ENCODE measurements at places on chromosomes 12 and 14. TPM values are rescaled to one million over a fixed set of nuclear protein-coding genes. Genes with fewer than 3 reads are reported as not detected.

DNA sequence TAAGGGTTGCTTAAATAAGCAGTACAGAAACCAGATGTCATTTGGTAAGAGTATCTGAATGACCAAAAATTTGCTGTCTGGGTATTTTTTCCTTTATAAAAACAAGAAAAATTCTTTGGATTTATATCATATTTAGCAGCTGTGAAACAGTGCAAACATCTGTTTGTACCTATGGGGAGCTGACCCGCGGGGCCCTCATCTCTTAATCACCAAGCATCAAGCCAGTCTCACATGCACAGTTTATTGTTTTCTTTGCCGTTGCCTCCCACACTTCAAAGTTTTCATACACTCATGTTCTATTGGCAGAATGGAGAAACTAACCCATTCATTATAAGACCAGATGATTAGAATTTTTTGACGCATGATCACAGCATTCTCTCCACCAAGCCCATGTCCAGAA lies 142.2 kb downstream of the BMP4 start:
- no peak overlapping the region for H3K4me3 ChIP-seq
- no peak for DNase-seq
- no peaks in the 10 kb centered on the region for H3K36me3 ChIP-seq
- H3K4me1 ChIP-seq = no peaks in the 10 kb centered on the region
- no peaks in the 10 kb centered on the region for H3K27me3 ChIP-seq

DNA sequence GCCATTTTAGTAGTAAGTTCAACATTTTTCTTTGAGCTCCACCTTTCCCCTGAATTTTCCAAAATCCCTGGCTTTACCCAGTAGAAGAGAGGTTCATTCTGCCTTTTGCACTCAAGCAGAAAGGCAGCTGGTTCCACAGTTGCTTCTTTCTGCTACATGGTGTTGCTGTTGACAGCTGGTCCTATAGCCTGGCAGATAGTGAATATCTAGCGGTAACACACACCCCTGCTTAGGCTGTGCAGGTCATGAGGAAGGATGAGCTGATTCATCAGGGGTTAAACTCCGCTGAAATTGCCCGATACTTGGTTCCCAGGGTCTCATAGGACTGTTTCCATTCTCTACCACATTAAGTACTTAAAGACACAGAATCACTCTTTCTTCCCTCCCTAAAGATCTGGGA lies 62.4 kb downstream of the PUS7L start:
- H3K27ac ChIP-seq = no peak overlapping the region
- H3K36me3 ChIP-seq = no peaks in the 10 kb centered on the region
- no peaks in the 10 kb centered on the region for H3K27me3 ChIP-seq
- H3K4me3 ChIP-seq = no peak overlapping the region

DNA sequence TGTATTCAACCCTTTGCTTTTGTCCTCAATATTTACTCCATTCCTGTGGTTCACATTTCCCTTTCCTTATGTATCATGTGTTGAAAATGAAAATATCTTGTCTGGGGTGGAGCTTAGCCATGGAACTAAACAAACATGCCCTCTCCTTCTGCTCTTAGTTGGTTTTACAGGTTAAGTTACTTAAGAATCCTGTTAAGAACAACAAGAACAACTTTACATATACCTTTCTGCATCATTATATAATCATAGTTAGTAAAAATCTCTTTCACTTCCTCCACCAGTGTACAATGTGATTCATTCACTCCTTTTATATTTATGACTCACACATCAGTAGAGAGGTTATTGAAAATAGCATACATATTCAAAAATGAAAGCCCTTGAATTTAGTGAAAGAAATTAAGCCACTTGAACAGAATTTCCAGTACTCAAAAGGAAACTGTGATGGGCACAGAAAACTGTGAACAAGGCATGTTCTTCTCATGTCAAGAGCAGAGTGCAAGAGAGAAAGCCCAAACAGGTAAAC lies 307.7 kb downstream of the CCDC91 start:
- peaks cover 7% of the 10 kb centered on the region for H3K4me1 ChIP-seq
- H3K27ac ChIP-seq = no peak overlapping the region
- H3K36me3 ChIP-seq = no peaks in the 10 kb centered on the region
- H3K4me3 ChIP-seq = no peak overlapping the region

ACSM4 gene
- total RNA-seq = not detected

DNA sequence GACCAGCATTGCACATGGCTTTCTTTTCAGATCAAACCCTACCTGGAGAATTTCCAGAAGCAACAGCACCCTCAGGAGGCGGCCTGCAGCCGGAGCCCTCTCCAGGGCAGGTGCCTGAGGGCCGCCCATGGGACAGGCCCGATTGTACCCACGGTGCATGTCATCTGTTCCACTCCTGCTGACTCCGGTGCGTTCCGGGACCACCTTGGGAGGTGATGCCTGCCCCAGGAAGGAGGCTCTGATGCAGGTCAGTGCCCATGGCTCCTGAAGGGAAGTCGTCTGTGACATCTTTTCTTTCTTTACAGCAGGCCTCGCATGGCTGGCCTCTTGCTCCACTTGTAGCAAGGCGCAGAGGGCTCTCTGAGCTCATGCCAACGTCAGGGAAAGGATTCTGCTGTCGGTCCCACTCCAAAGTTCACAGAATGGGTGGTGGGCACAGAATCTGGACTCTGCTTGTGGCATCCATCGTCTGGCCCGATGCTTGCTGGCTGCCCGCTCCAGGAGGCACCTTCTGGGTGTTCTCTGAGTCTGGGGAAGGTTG lies 160.7 kb upstream of the RTL1 start:
- no peak overlapping the region for H3K27ac ChIP-seq
- no peaks in the 10 kb centered on the region for H3K4me1 ChIP-seq
- no peak for DNase-seq
- H3K36me3 ChIP-seq = no peaks in the 10 kb centered on the region
- no peaks in the 10 kb centered on the region for H3K27me3 ChIP-seq

FGF23 gene
- not detected for total RNA-seq

- no peak overlapping the region for H3K27ac ChIP-seq
- H3K4me1 ChIP-seq = no peaks in the 10 kb centered on the region
- no peak overlapping the region for H3K4me3 ChIP-seq
- peaks cover 8% of the 10 kb centered on the region for H3K27me3 ChIP-seq
- DNase-seq = no peak
Measured at GRCh38 chr12:97308576-97309198, 153.9 kb upstream of the RMST start.

DNA sequence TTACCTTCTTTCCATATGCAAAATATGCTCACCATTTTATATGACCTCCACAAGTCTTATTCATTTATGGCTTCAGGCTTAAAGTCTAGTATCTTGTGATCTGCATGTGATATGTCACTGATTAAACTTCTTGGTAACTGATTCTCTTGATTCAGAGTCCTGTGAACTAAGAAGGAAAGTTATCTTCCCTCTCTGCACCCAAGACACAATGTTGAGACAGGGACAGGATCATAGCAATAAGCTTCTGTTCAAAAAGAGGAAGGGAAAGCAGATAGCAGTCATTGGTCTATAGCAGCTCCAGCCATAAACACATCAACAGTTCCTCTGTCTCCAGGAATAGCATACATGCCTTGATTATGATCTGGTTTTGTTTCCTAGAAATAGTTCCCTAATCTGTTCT lies 103.1 kb downstream of the UNC79 start:
- no peak overlapping the region for H3K4me3 ChIP-seq
- no peak for DNase-seq
- no peaks in the 10 kb centered on the region for H3K36me3 ChIP-seq

JAG2 gene
- total RNA-seq = 2.6 TPM

GNS gene
- total RNA-seq = 33.9 TPM

DNA sequence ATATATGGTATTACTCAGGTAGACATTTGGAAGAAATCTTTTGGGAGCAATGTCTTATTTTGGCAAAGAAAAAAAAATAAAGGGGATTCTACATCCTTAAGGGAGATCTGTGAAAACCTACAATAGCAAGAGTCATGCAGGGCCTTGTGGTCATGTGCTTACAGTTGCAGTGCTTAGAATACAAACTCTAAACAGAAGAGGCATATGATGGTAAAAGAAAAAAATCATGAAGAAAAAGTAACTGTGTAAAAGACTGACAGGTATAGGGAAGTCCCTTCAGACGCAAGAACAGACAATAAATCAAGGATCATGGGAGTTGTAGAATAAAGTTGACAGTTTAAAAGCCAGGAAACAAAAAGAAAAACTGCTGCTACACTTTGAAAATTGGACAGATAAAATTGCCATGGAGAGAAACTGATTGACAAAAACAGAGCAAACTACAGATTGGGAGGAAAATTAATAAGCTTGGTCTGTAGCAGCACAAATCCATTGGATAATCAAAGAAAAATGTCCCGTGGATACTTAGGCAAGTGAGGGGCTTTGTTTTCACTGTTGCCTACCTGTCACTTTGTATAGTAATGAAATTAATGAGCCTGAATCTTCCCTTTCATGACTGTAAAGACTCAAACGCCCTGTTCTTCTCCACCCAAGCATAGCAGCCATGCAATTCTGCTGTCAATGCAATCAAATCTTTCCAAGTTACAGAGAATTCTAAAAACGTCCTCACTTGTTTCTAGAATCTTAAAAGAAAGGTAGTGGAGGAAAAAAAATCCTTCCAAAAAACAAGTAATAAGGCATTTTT lies 402.0 kb downstream of the SYT1 start:
- no peaks in the 10 kb centered on the region for H3K27me3 ChIP-seq
- DNase-seq = no peak
- no peaks in the 10 kb centered on the region for H3K4me1 ChIP-seq

LRRK2 gene
- total RNA-seq = not detected

DNA sequence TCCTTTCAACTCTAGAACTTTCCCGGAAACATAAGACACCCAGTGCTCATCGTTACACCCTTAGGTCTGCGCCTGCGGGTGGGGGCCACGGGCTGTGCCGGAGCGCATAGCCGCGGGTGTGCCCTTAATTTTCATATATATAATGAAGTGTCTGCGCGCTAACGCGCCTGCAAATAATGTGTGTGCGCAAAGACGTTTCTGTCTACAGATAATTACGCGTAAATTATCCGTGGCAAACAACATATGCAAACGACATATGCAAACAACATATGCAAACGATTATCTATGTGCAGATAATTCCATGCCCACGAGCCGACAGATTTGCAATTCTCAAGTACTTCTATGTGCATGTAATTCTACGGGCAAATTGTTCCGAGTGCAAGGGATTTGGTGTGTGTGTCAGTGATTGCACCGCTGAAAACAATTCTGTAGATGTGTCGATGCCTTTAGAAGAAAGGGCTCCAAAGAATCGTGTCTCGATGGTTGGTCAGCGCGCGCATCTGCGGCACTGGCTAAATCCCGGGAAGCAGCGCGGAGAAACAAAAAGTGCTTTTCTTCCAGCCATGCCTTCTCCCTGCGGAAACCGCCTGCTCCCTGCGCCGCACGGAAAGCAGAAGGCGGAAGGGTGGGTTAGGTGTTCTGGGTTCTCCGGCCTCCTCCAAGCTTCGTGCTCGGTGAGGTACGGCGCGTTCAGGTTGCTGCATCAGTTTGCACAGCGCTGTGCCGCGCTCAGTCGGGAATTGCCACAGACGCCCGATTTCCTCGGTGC lies 34.5 kb upstream of the TBX5 start:
- H3K36me3 ChIP-seq = no peaks in the 10 kb centered on the region
- H3K4me1 ChIP-seq = no peaks in the 10 kb centered on the region
- peaks cover 78% of the 10 kb centered on the region for H3K27me3 ChIP-seq
- DNase-seq = no peak

GRCh38 chr12:76914102-76914859 lies 35.5 kb upstream of the CSRP2 start:
- peaks cover 9% of the 10 kb centered on the region for H3K27me3 ChIP-seq
- no peaks in the 10 kb centered on the region for H3K36me3 ChIP-seq
- no peak overlapping the region for H3K27ac ChIP-seq
- no peaks in the 10 kb centered on the region for H3K4me1 ChIP-seq
- no peak overlapping the region for H3K4me3 ChIP-seq
- no peak for DNase-seq

KCNC2 gene
- total RNA-seq = not detected

CDCA3 gene
- 42.1 TPM for total RNA-seq

DNA sequence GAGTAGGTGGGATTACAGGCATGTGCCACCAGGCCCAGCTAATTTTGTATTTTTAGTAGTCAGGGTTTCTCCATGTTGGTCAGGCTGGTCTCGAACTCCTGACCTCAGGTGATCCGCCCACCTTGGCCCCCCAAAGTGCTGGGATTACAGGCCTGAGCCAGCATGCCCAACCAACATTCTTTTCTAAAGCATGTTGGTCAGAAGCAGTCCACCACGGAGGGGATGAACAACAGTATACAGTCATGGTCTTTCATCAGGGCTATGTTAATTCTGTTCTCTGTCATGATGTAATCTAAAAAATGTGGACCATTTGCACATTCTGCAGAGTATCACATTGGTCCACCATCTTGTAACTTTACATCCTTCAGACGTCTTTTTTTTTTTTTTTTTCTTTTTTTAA lies 3.6 kb downstream of the MRPL51 start:
- H3K27me3 ChIP-seq = no peaks in the 10 kb centered on the region
- peaks cover 22% of the 10 kb centered on the region for H3K36me3 ChIP-seq
- H3K4me1 ChIP-seq = peaks cover 8% of the 10 kb centered on the region

CLEC4C gene
- total RNA-seq = not detected

DNA sequence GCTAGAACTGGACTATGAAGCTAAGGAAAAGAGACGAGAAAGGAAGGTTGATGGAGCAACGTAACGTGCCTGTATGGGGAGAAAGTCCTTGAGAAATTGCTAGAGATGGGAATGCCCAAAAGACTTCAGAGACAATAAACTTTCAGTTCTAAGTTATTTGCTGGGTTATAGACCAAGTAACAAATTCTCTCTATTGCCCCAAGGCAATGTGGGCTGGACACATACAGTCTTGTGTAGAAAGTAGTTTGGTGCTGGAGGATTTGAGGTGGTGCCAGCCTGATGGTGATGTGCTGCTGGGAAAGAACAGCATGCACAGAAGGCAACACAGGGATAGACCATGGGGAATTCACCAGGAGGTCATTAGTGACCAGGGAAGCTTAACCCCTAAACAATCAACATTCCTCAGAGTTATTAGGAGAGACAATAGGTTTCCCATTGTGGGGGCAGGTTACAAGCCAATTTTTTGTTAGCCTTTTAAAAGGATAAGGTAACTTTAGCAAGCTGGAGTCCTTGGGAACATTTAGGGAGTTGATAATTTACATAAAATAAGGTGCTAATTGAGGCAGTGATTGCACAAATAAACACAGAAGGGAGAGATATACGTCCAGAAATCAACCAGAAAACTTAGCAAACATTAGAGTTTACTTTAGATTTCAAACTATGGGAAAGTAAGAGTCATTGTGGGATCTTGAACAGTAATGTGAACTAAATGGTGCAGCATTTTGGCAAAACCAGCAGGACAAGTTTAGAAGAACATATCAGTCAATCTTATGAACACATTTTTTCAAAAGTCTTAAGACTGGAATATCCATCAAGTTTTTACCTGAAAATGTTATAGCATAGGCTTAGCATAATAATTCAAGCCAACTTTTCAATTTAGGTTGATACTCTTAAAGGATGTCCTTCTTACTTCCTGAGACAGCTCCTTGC lies 61.4 kb downstream of the LMNTD1 start:
- peaks cover 10% of the 10 kb centered on the region for H3K4me1 ChIP-seq
- peaks cover 9% of the 10 kb centered on the region for H3K27me3 ChIP-seq
- H3K36me3 ChIP-seq = no peaks in the 10 kb centered on the region
- H3K4me3 ChIP-seq = no peak overlapping the region
- no peak overlapping the region for H3K27ac ChIP-seq
- no peak for DNase-seq

NGB gene
- not detected for total RNA-seq

All from activated T-helper 2 cell treated with anti-CD3 and anti-CD28 coated beads, Interferon-gamma antibody, Interleukin-2, Interleukin-4, amounts not matched to agents 10 μg/mL and 5 μg/mL and 100 μg/mL, durations not matched to agents 14 hours and 24 hours and 36 hours (primary cell).